ENCODE measurements at places on chromosomes 6 and 20.

DNA sequence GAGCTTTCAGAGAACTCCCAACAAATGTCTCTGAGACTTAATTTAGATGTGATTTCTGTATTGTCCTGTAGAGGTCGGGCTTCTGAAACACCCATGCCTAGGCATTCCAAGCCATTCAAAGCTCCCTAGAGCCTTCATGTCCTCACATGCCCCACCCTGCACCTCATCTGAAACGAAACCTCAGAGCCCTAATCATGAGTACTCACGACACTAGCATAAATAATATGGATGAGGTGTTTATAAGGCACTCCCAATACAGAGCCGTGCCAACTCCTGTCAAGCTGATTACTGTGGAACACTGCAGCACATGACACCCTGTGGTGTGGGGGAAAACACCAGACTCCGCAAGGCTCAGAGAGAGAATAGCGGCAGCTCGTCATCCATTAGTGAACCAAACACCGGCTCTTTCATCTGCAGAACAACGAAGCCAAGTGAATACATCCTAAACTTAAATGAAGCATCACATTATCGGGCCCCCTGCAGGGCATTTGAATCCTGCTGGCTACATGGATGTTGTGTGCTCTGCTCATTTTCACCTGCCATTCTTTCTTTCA lies 83.8 kb downstream of the FNDC1 start:
- DNase-seq = no peak

GRCh38 chr6:133553652-133554051 lies 312.5 kb downstream of the EYA4 start:
- no peak for DNase-seq

GRCh38 chr6:20699402-20699801 lies 165.1 kb downstream of the CDKAL1 start:
- no peak for DNase-seq

DNA sequence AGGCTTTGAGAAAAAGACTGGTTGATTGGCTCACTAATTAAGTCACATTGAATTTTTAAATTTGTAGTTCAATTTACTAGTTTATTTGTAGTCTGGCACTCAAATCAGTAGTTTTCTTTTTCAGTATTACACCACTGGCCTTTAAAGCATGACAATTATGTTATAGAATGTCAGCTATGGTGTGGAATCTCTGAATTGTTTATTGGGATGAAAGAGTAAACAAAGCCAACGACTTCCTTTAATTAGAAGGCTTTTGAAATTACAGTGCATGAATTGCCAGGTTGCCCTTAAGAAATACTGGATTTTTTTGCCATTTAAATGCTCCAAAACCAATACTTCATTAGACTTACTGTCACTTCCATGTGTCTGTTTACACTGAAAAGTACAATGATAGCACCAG lies 426.9 kb upstream of the RNF217 start:
- no peak for DNase-seq

DNA sequence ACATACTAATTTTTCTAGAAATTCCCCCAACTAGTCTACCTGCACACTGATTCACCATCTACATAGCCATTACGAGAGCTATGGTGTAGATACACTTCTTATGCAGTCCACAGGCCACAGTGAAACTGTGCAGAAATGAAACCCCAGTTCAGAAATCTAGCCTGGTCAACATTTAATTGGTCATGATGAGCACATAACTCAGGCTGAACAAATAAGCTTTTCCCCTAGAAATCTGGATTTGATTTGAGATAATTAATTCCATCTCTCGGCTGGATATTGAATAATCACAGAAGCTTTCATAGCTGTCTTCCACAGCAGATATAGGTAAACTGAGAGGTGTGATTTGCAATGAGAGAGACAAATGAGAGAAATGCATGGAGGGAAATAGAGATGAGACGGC lies 22.6 kb upstream of the TINAG start:
- no peak for DNase-seq

DNA sequence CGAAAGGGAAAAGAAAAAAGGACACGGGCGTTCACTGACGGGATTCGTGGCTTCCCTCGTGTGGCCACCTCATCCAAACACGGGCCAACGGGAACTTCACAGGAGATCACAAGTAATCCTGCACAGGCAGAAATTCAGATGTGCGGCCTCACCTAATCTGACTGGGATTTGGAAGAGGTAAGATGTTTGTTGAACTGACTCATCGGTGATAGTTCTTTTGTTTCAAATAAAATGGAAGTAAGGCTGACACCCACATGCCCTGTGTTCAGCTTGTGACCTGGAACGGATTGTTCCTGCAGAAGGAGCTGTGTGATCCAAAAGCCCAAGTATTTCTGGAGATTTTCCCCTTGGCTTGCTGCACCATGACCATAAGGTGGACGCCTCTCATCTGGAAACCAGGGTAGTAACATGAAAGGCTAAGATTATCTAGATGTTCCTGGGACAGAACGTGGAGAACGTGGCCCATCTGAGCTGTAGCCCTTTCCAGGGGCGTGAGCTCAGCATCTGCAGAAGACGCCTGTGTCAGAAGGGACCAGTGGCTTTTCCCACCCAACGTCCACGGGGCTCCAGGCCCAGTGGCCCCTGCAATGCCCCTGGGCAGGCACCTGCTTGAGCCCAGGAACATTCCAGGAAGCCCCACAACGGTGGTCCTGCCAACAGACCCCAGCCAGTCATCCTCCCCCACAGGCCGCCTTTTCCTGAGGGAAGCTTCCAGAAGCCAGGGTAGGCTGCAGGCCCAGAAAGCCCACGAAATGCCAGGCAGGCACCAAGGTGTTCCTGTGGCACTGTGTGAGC lies 39.7 kb downstream of the DLL1 start:
- DNase-seq = no peak

GRCh38 chr6:15661853-15662325 lies 939 bp downstream of the DTNBP1 start:
- no peak for DNase-seq

Measured in T1000 (cell line).